Effector memory CD8-positive, alpha-beta T cell (primary cell): ENCODE measurements at places on chromosomes 4 and X.

GRCh38 chr4:88698519-88698918 is 890 bp upstream of the NAP1L5 start:
- no peak for DNase-seq

DNA sequence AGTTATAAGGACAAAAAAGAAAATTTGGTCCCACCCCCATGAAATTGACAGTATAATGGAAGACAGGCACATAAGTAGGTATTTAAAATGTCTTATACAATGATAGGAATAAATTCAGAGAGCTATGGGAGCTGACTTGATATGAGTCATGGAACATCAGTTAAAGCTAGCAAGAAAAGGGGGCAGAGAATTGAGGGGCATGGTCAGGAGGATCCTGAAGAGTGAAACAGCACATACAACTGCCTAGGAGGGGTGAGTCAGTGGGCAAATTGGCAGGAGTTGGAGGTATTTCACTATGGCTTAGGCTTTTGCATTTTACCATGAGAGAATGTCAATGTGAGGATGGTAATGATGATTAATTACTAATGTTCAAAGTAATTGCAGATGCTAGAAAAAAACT is 95.4 kb upstream of the BANK1 start:
- no peak for DNase-seq

- no peak for DNase-seq
Observed at GRCh38 chrX:104987063-104987462, 233.4 kb downstream of the TEX13A start.

DNA sequence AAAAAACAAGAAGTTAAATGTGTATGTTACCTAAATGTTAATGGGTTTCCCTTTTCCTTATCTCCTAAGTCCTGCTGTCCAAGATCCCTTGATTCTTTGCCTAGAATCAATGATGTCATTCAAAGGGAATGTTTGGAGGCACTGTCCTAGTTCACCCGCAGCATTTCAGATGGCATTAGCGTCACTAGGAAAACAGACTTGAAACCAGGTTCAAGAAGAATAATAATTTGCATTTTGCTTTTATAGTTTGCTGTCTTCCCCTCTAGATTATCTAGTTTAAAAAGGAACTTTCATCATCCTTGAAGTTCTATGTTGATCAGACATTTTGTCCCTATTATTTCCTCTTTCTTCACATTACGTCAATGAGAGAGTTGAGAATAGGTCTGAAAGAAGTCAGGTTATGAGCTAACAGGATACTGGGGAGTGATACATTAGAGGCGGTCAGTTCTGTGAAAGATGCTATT is 234.1 kb upstream of the PGRMC2 start:
- DNase-seq: no peak

GRCh38 chr4:76830612-76830963 is 67.4 kb downstream of the SOWAHB start:
- DNase-seq: no peak

GRCh38 chrX:9110808-9111207 is 76.9 kb upstream of the FAM9B start:
- no peak for DNase-seq

- DNase-seq: no peak
Observed at GRCh38 chr4:54556051-54556450, 101.7 kb upstream of the KIT start.

DNA sequence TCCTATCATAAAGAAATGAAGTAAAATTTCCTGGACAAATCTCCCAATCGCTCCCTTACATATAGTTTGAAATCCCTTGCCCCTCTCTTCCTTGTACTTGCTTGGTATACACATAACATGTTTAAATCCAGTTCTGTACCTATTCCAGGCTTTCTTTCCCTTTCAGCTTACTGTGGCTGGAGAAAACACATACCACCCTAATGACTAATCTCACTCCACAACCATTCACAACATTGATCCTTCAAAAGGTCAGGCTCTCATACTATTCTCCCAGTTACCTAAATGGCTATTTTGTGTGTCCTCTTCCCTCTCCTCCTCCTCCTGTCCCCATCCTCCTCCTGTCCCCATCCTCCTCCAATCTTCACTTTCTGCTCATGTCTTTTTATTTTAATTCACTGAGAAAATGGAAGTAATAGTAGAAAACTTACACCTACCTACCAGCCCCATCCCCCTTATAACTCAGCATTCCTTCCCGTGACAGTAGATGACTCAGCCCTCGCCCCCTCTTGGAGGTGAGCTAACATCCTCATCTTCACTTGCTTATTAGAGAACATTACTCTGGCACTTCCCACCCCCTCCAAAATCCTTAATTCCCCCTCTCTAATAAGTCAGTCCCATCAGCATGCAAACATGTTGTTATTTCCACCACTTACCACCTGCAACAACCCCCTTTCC is 77.5 kb downstream of the IL15 start:
- DNase-seq: no peak

GRCh38 chr4:86959588-86960500 is 25.0 kb downstream of the AFF1 start:
- no peak for DNase-seq

GRCh38 chrX:70998411-70999027 is 67.6 kb upstream of the SLC7A3 start:
- no peak for DNase-seq

DNA sequence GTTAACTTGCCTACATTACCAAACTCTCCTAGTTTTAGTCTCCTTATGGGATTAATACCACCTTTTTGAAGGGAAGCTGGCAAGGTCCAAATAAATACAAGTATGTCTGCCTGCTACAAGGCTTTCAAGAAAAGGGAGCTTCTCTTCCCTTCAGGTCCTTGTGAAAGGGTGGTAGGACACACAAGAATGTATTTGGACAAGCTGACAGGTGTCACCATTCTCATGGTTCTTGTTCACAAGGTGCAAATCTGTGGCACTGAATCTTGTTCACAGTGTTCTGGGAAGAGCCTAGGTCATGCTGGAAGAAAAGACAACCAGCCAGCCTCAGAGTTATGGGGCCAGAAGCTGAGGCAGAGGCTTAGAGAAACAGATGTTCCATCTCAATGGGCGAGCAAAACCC is 41.9 kb downstream of the GPC3 start:
- no peak for DNase-seq

- no peak for DNase-seq
Observed at GRCh38 chr4:79497001-79497400, 89.0 kb upstream of the GK2 start.

GRCh38 chrX:15849555-15849954 is 5.1 kb downstream of the AP1S2 start:
- DNase-seq: no peak

- no peak for DNase-seq
Observed at GRCh38 chr4:147794314-147794680, 62.4 kb downstream of the ARHGAP10 start.

DNA sequence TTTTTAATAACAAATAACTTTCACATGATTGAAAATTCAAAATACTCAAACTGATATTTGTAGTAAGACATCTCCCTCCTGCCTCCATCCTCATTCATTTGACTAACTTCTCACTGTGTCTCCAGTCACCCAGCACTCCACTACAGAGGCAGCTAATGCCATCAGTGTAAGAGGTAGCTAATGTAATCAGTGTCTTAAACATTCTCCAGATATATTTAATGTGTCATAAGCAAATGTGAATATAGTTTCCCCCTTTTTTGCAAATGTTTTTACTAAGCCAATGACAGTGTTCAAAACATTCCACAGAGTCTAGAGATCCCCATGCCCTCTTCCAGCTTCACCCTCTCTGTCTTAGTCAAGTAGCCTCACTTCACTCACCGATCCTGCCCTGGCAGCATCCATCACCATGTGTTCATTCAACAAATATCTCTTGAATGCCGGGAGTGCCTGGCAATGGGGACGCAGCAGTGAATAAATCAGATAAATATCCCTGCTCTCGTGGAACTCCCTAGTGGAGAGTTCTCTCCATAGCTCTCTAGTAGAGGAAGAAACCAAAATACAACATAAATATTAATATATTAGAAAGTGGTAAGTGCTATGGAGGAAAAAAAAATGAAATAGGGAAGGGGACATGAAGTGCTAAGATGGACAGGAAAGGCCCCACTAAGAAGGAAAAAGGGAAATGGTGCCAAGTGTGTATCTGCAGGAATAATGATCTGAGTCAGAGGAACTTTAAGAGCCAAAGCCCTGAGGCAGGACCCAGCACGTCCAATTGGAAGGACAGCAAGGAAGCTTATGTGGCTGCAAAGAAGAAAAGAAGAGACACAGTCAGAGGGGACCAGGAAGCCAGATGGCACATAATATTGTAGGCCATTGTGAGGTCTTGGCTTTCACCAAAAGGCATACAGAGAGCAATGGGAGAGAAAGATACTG is 18.7 kb downstream of the SCFD2 start:
- DNase-seq: no peak

DNA sequence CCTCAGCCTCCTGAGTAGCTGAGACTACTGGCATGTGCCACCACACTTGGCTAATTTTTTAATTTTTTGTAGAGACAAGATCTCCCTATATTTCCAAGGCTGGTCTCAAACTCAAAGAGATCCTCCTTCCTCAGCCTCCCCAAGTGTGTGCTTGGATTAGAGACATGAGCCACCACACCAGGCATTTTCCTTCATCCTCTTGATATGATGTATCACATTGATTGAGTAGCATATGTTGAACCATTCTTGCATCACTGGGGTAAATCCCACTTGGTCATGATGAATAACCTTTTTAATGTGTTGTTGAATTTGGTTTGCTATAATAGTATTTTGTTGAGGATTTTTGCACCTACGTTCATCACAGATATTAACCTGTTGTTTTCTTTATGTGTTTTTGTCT is 24.2 kb upstream of the PPM1K start:
- DNase-seq: no peak

- DNase-seq: no peak
Observed at GRCh38 chr4:109164011-109164410, 138.4 kb downstream of the COL25A1 start.

GRCh38 chrX:123967497-123967896 is 6.0 kb downstream of the STAG2 start:
- DNase-seq: no peak

- no peak for DNase-seq
Observed at GRCh38 chr4:112302320-112303274, 5.4 kb downstream of the ALPK1 start.

DNA sequence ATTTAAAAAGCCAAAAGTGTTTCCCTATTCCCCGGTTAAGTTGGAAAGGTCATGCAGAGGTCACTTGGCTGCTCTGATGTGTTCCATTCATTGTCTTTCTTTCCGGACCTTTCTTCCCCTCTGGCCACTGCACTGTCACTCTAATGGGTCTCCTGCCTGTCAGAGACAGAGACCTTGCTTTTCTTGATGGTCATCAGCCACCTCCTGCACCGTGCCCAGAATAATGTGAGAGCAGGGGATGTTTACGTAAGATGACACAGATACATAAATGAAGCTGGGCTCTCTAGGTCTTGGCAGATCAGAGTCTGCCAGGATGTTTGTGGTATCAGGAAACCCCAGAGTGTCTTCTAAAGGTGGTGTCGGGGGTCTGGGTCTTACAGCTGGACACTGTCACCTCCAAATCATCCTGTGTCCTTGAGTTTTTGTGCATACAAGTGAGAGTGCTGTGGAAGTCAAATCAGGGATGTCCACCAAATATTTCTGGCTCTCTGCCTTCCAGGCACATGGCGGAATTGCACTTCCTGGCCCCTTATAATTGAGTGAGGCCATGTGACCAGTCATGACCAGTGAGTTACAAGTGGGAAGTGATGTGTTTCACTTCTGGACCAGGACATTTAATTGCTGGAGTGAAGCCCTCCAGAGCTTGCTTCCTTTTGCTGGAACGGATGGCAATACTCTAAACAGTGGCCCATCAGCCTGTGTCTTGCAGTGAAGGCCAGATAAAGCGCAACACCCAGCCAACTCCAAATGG is 130.6 kb upstream of the ATP6AP2 start:
- DNase-seq: no peak

GRCh38 chr4:174120446-174121295 is 162.8 kb downstream of the FBXO8 start:
- no peak for DNase-seq

DNA sequence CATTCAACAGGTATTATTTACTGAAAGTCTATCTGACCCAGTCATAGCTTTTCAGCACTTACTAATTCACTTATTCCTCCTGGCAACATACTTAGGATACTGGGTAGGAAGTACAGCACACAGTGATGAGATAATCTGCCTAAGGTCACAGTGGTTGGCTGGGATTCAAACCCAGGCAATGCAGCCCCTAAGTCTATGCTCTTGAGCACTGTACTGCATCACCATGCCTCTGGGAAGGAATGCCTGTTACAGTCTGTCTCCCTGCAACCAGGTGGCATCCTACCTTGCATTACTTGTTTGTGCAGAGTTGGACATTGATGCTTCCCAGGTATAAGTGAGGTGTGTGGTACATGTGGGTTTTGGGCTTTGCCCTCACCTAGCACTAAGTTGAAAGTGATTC is 21.5 kb upstream of the LRAT start:
- no peak for DNase-seq

GRCh38 chrX:32998776-32999175 is 212.6 kb downstream of the DMD start:
- no peak for DNase-seq
